Activated naive CD8-positive, alpha-beta T cell treated with anti-CD3 and anti-CD28 coated beads for 36 hours (primary cell): ENCODE measurements at places on chromosomes 12 and 14.

DNA sequence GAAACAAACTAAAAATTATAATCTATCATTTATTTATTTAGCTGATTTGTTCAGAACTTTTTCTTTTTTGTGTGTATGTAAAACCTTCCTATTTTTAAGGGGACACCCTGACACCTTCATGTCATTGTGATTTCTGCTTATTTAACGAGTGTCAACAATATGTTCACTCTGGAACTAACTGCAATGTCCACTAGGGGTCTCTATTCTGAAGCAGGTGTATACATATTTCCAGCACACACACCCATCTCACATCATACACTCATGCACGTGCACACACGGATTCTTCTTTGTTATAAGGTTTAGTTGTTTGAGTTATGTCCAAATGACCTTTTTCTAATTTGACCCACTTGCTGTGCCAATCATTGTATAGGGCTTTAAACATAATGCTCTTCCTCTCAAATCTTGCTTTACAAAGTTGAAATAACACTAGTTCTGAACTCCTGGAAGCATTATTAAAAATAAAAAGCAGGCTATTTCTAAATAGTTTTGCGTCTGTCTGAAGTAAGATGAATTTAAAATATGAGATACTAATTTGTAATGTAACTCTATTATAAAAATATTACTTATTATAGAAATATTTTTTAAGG is 15.5 kb downstream of the E2F7 start:
- DNase-seq, result no peak

DNA sequence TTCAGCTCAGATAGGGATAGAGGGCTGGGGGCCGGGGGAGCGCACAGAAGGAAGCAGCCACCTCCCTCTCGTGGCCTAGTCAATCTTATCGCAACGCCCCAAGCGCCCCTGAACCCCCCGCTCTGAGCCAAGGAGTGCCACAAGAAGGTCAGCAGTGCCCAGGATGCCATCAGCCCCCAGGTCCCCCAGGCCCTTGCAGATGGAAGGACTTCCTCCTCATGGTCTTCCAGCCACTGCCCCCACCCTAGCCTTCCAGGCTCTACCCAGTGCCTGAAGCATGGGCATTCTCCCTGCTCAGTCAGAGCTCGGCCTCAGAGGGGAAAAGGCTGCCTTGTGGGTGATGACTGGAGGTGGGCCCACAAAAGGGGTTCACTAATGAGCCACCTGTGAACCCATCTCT is 68.2 kb downstream of the BCL11B start:
- no peak for DNase-seq

- DNase-seq, result peak; percentile 23
These were observed 17.4 kb upstream of the GALNT16 start for GRCh38 chr14:69242311-69243224.

- DNase-seq, result no peak
These were observed 14.8 kb downstream of the HIP1R start for GRCh38 chr12:122850048-122850445.

GRCh38 chr12:118166946-118167345 is 31.0 kb downstream of the PEBP1 start:
- no peak for DNase-seq
